Stimulated activated CD4-positive, alpha-beta T cell treated with anti-CD3 and anti-CD28 coated beads, Interleukin-12 subunit alpha, Interleukin-12 subunit beta, amount 100 ng/mL, for 24 hours (primary cell): ENCODE measurements at places on chromosomes 16 and 17.

GRCh38 chr16:89624777-89625761, 11.6 kb downstream of the DPEP1 start:
- no peak for DNase-seq

GRCh38 chr17:14737984-14738651, 437.2 kb downstream of the HS3ST3B1 start:
- DNase-seq, result no peak

DNA sequence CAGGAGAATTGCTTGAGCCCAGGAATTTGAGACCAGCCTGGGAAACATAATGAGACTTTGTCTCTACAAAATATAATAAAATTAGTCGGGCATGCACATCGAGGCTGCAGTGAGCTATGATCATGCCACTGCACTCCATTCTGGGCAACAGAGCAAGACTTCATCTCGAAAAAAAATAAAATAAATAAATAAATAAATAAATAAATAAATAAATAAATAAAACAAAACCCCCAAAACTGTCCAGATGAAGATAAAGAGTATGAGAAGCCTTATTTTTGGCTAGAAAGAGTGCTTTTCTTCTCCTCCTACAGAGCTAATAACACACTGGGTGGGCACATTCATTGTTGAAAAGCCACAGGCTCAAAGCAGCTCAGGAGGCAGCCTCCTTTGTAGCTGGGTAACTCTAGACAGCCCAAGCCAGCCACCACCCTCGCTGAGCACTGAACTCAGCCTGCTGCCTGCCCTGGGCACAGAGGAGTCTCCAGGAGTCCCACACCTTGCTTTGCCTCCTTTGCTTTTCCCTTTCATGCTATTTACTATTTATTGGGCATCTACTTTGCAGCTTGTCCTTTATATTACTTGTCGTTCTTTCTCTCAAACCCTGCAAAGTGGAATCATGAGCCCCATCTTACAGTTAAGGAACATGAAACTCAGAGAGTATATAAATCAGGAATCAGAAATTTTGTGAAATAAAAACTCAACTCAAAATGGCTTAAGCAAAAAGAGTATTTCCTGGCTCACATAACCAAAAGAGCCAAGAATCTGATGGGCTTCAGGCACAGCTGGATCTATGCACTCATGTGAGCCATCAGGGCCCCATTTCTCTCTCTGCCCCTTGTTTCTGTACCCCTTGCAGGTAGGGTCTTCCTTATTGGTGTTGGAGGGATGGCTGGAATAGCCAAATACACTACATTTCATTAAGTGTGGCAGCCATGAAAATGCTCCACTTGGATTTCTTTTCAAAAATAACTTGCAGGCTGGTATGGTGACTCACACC, 18.1 kb upstream of the C16orf87 start:
- DNase-seq, result no peak

DNA sequence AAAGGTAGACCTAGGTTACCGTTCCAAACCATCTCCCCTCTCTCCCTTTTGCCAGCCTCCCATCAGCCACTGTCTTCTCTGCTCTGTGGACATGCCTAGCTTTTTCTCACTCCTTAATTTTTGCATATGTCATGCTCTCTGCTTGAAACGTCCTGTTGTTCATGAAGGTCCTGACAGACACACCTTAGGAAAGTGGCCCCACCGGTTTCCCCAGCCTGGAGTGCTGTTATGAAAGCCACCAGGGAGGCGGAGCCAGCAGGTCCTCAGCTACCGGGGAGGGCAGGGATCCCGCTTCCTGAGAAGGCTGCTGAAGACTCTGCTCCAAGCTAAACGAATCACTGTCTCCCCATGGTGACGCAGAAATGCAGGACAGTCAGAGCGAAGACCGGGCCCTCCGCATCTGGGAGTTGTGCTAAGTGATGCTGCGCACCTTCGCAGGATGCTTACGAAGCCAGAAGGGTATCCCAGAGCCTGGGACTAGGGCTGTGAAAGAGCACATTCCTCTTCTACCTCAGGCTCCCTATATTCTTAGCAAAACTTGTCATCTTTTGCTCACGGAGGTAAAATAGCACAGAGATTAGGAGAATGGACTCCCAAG, 2.3 kb upstream of the SLC16A11 start:
- DNase-seq, result no peak

DNA sequence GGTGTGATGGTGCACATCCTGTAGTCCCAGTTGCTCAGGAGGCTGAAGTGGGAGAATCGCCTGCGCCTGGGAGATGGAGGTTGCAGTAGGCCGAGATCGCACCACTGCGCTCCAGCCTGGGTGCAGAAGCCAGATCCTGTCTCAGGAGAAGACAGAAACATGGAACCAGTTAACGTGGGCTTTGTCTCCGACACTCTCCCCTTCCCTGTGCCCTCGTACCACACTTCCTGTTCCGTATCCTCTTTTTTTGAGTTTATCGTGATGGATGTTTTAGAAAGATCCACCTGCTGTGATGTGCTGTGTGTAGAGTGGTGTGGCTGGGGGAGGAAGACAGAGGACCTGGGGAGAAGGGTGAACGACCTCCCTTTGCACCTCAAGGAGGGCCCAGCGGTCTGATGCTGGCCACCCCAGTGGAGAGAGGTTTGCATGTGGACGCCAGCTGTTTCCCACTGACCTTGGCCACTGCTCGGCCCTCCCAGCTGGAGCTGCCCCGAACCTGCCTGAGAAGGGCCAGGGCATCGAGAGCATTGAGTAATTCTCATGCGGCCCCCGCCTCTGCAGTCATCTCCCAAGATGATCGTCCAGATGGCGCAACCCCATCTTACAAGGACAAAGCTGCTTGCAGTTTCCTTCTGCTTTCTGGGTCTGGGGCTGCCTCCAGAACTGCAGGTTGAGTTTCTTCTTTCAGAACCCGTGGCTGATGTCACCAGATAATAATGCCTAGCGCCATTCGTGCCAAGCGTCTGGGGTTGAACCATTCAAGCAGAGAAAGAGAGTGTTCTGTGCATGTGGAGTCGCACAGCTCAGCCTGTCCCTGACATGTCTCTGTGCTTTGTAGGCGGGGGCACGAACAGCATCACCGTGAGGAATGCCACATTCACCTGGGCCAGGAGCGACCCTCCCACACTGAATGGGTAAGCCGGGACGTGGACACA, 126.3 kb downstream of the ABCC1 start:
- no peak for DNase-seq

DNA sequence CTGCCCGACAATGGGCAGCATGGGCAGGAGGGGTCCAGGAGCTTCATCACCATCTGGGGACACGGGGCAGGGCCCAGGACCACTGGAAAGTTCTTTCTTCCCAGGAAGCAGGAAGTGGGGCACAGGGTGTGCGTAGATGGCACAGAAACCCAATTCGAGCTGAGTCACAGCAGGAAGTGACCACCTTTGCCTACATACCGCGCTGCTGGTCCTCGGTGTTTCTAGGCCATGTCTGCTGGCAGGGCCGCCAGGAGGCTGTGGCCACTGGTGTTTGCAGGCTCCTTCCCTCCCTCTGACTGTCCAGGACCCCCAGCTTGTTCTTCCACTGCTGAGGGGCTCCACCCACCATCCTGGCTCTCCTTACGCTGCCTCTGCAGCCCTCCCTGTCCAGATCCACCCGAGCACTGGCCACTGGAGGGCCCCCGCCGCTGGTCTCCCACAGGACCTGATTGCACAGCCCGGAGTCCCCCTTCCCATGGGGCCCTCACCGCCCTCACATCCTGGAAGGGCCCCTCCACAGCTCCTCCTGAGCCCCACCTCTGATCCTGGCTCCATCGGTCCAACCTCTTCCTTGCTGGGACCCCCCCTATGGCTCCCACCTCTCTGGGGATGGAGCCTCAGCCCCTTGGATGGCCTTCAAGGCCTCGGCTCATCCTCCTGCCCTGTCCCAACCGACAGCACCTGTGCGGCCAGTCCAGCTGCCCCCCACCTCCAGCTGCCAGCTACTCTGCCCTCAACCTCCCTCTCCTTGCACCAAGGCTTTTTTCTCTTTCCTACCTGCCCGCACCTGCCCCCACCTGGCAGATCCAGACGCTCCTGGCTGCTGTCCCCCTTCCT, 14.5 kb upstream of the RASD1 start:
- DNase-seq, result no peak

DNA sequence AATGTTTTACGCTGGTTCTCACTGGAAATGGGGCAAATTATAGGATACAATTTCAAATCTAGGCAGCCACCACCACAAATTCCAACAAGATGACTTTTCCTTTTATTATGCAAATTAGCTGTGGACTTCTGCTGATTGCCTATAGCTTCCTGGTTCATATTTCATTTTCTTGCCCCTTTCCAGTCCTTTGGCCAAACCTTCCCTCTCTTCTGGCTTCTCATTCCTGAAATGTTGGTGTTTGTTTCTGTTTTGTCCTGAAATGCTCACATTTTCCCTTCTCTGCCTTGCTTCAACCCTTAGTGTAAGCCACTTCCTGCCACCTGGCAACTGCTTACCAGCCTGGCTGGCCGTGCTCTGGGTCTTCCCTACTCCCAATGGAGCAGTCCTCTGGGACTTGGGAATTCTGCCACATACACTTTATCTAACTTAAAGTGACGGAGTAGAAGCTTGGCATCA, 14.0 kb downstream of the PRSS54 start:
- no peak for DNase-seq

GRCh38 chr16:82628088-82628423, 1.3 kb downstream of the CDH13 start:
- no peak for DNase-seq

- DNase-seq, result no peak
These were observed 10.5 kb downstream of the MNT start for GRCh38 chr17:2390199-2390836.

GRCh38 chr16:52069866-52070265, 477.1 kb downstream of the TOX3 start:
- DNase-seq, result no peak

DNA sequence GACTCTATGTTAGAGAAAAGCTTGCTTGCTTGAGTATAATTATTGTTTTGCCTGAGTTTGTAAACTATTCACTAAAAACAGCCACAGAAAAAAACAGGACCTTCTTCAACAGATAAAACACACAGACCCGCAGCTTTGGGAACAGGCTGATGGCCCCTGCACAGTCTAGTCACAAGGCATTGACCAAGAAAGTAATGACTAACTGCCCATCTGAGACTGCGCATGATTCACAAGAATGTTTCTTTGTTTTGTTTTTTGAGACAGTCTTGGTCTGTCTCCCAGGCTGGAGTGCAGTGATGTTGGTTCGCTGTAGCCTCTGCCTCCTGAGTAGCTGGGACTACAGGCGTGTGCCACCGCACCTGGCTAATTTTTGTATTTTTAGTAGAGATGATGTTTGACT, 2.8 kb upstream of the ZKSCAN2 start:
- no peak for DNase-seq

GRCh38 chr17:61337290-61337689, 62.4 kb upstream of the TBX2 start:
- DNase-seq, result no peak

DNA sequence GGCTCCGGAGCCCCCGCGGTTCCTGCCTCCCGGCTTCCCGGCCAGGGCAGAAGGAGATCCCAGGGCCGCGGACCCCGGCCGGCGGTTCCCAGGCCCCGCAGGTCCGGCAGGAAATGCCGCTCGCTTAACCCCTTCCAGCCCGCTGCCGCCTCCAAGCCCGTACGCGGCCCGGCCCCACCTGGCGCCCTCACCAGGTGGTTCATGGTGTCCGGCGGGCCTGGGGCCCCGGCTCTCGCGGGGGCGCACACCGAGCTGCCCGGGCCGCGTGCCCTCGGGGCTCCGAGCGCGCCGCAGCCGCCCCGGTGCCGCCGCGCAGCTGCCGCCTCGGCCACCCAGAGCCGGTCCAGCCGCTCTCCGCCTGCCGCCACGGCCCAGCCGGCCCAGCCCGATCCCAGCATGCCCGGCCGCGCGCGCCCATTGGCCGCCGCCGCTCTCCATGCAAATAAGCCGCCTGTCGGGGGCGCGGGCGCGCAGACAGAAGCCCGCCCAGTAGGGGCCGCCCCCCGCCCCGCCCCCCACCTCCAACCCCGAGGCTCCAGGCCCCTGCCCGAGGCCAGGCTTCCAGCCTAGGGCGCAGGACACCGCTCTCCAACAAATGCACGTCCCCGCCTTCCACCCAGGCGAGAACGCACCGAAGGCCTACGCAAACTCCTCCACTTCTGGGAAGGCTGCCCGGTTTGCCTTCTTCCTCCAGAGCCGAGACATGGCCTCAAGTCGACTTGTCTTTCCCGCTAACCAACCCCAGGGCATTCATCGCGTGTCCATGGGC, at the start of gene BCAR1:
BCAR1 (minus strand) TSS at position 345 of the 769 bp plus-strand sequence; CDS start at position 203, 142 bp downstream.
- no peak for DNase-seq
